Naive thymus-derived CD8-positive, alpha-beta T cell (primary cell): ENCODE measurements at places on chromosomes 2 and 18.

- peaks cover 7% of the 10 kb centered on the region for H3K36me3 ChIP-seq
- peaks cover 35% of the 10 kb centered on the region for H3K4me1 ChIP-seq
- peak; percentile 47 for DNase-seq
- H3K27ac ChIP-seq, result no peak within 1 kb of the TSS
- H3K27me3 ChIP-seq, result peaks cover 81% of the 10 kb centered on the region
- H3K4me3 ChIP-seq, result peak within 1 kb of the TSS; percentile 88
Observed at GRCh38 chr18:22169011-22169888, at the start of gene GATA6. Gene GATA6, plus strand, starts transcription at chr18:22169589. Its CDS starts 1,556 bp downstream, at chr18:22171145.

DNA sequence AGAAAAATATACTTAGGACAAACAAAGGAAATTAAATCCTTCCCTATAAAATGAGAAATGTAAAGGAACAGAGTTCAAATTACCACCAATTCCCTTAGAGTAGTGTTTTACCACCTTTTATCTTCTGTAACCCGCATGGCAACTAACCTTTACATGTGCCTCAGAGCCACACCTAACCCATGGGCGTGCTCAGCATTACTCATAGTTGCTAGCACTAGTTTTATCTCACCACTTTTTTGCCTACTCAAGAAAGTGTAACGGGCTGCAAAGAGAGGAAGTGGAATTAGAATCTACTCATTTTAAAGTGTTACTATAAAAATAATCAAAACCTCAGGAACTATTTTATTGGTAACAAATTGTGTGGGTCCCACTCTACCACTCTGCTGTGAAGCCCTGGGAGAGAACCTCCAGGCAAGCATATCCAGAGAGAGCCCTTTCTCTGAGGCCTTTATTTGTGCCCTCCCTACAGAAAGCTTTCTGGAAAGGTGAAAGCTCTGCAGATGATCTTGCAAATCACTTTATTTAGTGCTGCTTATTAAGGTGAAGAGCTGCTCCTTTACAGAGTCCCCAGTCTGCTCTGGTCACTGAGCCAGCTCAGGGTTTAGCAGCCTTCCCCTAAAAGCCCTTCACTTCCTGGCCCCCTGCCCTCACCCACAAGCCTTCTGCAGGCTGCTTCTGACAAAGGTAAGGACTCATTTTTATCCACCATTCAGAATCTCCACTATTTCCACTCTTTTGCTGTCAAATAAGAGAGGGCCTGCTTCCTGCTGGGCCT is 98.8 kb downstream of the TRABD2A start:
- peak overlapping the region; percentile 57 for H3K4me3 ChIP-seq
- peaks cover 5% of the 10 kb centered on the region for H3K36me3 ChIP-seq
- no peaks in the 10 kb centered on the region for H3K27me3 ChIP-seq
- H3K4me1 ChIP-seq, result peaks cover 87% of the 10 kb centered on the region
- peak overlapping the region; percentile 94 for H3K27ac ChIP-seq

DNA sequence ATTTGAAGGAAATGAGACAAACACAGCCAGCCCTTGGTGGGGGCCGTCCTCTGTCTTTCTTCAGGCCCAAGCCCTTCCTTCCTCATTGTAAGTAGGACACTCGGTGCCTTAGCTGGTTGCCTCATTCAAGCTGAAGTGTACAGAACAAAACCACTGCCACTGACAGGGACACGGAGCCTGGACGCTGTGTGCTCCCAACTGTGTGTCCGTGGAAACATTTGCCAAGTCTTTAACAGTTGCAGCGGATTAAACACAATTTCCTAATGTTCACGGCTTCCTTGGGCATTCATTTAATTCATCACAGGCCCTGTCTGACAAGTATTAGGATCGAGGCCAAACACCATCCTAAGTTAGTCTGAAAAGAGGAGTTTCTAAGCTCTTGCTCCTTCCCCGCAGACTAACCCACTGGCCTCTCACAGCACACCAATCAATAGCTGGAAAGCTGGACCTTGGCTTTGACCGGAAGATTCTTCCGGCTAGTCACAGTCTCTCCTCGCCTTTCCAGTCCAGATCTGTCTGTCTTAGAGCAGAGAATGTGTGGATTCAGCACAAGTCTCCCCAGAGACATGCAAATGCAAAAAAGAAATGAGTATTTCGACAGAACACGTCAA is 68.7 kb upstream of the ACSL3 start:
- H3K4me1 ChIP-seq, result peaks cover 7% of the 10 kb centered on the region
- H3K4me3 ChIP-seq, result no peak overlapping the region
- H3K27ac ChIP-seq, result no peak overlapping the region
- no peak for DNase-seq
- H3K27me3 ChIP-seq, result no peaks in the 10 kb centered on the region
- H3K36me3 ChIP-seq, result no peaks in the 10 kb centered on the region

- H3K36me3 ChIP-seq, result no peaks in the 10 kb centered on the region
- H3K4me1 ChIP-seq, result peaks cover 18% of the 10 kb centered on the region
- H3K27me3 ChIP-seq, result no peaks in the 10 kb centered on the region
- no peak overlapping the region for H3K4me3 ChIP-seq
Observed at GRCh38 chr2:197423307-197423706, 11.5 kb downstream of the SF3B1 start.

GRCh38 chr2:230666885-230667712 is 45.5 kb upstream of the CAB39 start:
- no peaks in the 10 kb centered on the region for H3K36me3 ChIP-seq
- no peak overlapping the region for H3K27ac ChIP-seq
- no peak overlapping the region for H3K4me3 ChIP-seq
- no peaks in the 10 kb centered on the region for H3K27me3 ChIP-seq
- DNase-seq, result no peak

GRCh38 chr2:105329197-105329554 is 359 bp downstream of the TGFBRAP1 start:
- H3K36me3 ChIP-seq, result no peaks in the 10 kb centered on the region
- DNase-seq, result no peak
- H3K27me3 ChIP-seq, result no peaks in the 10 kb centered on the region
- peak overlapping the region; percentile 81 for H3K4me3 ChIP-seq
- peak overlapping the region; percentile 90 for H3K27ac ChIP-seq
- H3K4me1 ChIP-seq, result peaks cover 56% of the 10 kb centered on the region

GRCh38 chr2:3300224-3300995 is 77.2 kb downstream of the EIPR1 start:
- peaks cover 22% of the 10 kb centered on the region for H3K4me1 ChIP-seq
- no peak overlapping the region for H3K27ac ChIP-seq
- no peaks in the 10 kb centered on the region for H3K27me3 ChIP-seq
- DNase-seq, result no peak
- H3K36me3 ChIP-seq, result peaks cover 24% of the 10 kb centered on the region

GRCh38 chr2:217823626-217824025 is 179.2 kb downstream of the TNS1 start:
- DNase-seq, result no peak
- no peaks in the 10 kb centered on the region for H3K36me3 ChIP-seq
- no peak overlapping the region for H3K4me3 ChIP-seq

- H3K4me3 ChIP-seq, result no peak overlapping the region
- H3K27me3 ChIP-seq, result no peaks in the 10 kb centered on the region
- H3K27ac ChIP-seq, result no peak overlapping the region
- peaks cover 30% of the 10 kb centered on the region for H3K36me3 ChIP-seq
Observed at GRCh38 chr2:18623782-18624181, 34.4 kb upstream of the NT5C1B start.

GRCh38 chr2:192546565-192546964 is 351.8 kb upstream of the TMEFF2 start:
- H3K36me3 ChIP-seq, result no peaks in the 10 kb centered on the region
- H3K27ac ChIP-seq, result no peak overlapping the region
- DNase-seq, result no peak

DNA sequence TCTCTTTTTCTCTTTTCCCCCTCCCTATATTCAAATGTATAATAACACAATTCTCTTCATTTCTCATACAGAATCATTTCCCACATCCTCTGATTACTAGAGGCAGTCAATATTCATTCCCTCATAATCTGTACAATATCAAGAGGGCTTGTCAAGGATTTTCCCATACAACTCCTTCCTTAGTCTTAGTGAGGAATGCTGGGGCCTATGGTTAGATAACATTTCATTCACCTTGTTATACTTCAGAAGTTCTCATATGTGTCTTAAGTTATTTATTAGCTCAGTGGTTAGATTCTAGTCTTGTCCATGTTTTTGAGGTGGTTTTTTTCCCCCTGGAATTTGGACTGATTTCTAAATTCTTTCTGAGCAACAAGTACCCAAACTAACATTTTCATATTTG is 289.5 kb downstream of the PDE11A start:
- H3K36me3 ChIP-seq, result no peaks in the 10 kb centered on the region
- H3K27ac ChIP-seq, result peak overlapping the region; percentile 73
- no peaks in the 10 kb centered on the region for H3K27me3 ChIP-seq
- no peak overlapping the region for H3K4me3 ChIP-seq
- DNase-seq, result no peak
- H3K4me1 ChIP-seq, result peaks cover 38% of the 10 kb centered on the region

DNA sequence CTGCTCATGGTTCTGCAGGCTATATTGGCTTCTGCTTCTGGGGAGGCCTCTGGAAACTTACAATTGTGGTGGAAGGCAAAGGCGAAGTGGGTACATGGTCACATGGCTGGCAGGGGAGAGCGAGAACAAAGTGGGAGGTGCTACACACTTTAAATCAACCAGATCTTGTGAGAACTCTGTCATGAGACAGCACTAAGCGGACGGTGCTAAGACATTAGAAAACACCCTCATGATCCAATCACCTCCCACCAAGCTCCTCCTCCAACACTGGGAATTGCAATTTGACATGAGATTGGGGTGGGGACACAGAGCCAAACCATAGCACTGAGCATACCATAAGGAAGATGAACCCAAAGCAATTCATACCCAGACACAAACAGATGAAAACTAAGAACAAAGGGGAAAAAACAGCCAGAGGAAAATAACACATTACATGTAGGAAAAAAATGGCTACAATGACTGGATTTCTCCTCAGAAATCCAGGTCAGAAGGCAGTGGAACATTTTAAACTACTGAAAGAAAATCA is 31.1 kb upstream of the INO80C start:
- DNase-seq, result no peak
- H3K27me3 ChIP-seq, result peaks cover 18% of the 10 kb centered on the region
- no peak overlapping the region for H3K27ac ChIP-seq
- no peaks in the 10 kb centered on the region for H3K36me3 ChIP-seq
- H3K4me3 ChIP-seq, result no peak overlapping the region
- peaks cover 9% of the 10 kb centered on the region for H3K4me1 ChIP-seq

DNA sequence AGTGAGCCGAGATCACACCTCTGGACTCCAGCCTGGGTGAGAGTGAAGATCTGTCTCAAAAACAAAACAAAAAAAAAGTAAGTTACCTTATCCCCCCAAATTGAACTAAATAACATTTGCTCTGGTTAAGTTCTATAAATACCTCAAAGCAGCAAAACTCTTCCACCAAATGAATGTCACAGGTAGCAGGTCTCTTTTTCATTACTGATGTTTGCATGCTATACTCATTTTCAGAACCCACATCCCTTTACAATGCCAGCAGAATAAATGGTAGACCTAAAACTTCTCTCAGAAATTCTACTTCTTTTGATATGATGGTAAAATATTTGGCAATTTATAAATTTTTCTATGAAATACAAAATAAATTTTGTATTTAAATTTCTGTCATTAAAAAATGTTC is 22.3 kb downstream of the INO80D start:
- no peaks in the 10 kb centered on the region for H3K27me3 ChIP-seq
- no peak for DNase-seq
- H3K4me1 ChIP-seq, result peaks cover 47% of the 10 kb centered on the region
- no peak overlapping the region for H3K4me3 ChIP-seq
- H3K27ac ChIP-seq, result no peak overlapping the region

GRCh38 chr18:77054288-77054605 is 78.3 kb downstream of the MBP start:
- H3K4me3 ChIP-seq, result peak overlapping the region; percentile 82
- H3K4me1 ChIP-seq, result peaks cover 71% of the 10 kb centered on the region
- no peaks in the 10 kb centered on the region for H3K27me3 ChIP-seq
- no peak for DNase-seq

GRCh38 chr2:85516653-85517389 is 22.1 kb upstream of the MAT2A start:
- no peaks in the 10 kb centered on the region for H3K4me1 ChIP-seq
- H3K4me3 ChIP-seq, result no peak overlapping the region
- no peak for DNase-seq
- H3K36me3 ChIP-seq, result no peaks in the 10 kb centered on the region
- no peaks in the 10 kb centered on the region for H3K27me3 ChIP-seq
- H3K27ac ChIP-seq, result peak overlapping the region; percentile 90

- peaks cover 3% of the 10 kb centered on the region for H3K4me1 ChIP-seq
- DNase-seq, result no peak
- no peaks in the 10 kb centered on the region for H3K36me3 ChIP-seq
- no peak within 1 kb of the TSS for H3K27ac ChIP-seq
Observed at GRCh38 chr2:219571311-219572236, at the start of gene OBSL1. Gene OBSL1, minus strand, starts transcription at chr2:219571539. Its CDS starts 307 bp downstream, at chr2:219571232.

DNA sequence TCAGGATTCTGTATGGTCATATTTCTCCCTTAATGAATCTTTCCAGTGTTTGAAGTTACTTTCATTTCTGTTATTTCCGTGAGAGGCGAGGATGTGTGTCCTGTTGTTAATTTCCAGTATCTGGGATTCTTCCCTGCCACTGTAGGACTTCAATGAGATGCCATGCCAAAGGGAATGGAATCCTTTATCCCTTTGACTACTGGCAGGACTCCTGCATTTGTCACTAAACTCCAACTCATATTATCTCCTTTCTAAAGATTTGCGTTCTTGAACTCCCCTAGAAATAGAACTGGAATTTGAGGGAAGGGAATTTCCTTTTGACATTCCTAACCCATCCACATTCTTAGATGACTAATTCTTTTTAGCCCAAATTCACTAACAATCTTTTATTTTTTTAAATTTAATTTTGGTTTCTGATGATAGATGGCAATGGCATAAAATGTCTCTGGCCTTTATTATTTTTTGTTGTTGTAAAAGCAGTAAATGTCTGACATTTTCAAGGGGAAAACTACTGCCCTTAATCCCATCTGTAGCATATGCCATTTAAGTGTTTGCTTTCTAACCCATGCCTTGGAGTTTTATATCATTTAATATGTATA is 87.8 kb upstream of the EML6 start:
- peaks cover 51% of the 10 kb centered on the region for H3K4me1 ChIP-seq
- no peak overlapping the region for H3K4me3 ChIP-seq
- DNase-seq, result no peak
- peak overlapping the region; percentile 94 for H3K27ac ChIP-seq
- H3K27me3 ChIP-seq, result no peaks in the 10 kb centered on the region
- H3K36me3 ChIP-seq, result peaks cover 22% of the 10 kb centered on the region

GRCh38 chr2:176535467-176536113 is 266.3 kb downstream of the MTX2 start:
- no peak overlapping the region for H3K4me3 ChIP-seq
- no peaks in the 10 kb centered on the region for H3K36me3 ChIP-seq
- no peaks in the 10 kb centered on the region for H3K4me1 ChIP-seq
- no peak overlapping the region for H3K27ac ChIP-seq
- DNase-seq, result no peak
- peaks cover 24% of the 10 kb centered on the region for H3K27me3 ChIP-seq

- no peak overlapping the region for H3K27ac ChIP-seq
- peaks cover 6% of the 10 kb centered on the region for H3K4me1 ChIP-seq
- peaks cover 27% of the 10 kb centered on the region for H3K27me3 ChIP-seq
- H3K4me3 ChIP-seq, result no peak overlapping the region
- H3K36me3 ChIP-seq, result no peaks in the 10 kb centered on the region
Observed at GRCh38 chr2:869357-869871, 81.2 kb upstream of the SNTG2 start.

- H3K4me1 ChIP-seq, result no peaks in the 10 kb centered on the region
- H3K27me3 ChIP-seq, result peaks cover 5% of the 10 kb centered on the region
- DNase-seq, result no peak
- no peaks in the 10 kb centered on the region for H3K36me3 ChIP-seq
- H3K4me3 ChIP-seq, result no peak overlapping the region
Observed at GRCh38 chr2:67526283-67526682, 129.2 kb downstream of the ETAA1 start.

GRCh38 chr18:8662560-8663255 is 42.6 kb upstream of the MTCL1 start:
- H3K36me3 ChIP-seq, result no peaks in the 10 kb centered on the region
- H3K4me3 ChIP-seq, result no peak overlapping the region
- H3K4me1 ChIP-seq, result no peaks in the 10 kb centered on the region
- H3K27ac ChIP-seq, result no peak overlapping the region
